Cardiac ventricle fibroblast (primary cell): ENCODE measurements at places on chromosomes 7 and 10. TPM values are rescaled to one million over a fixed set of nuclear protein-coding genes. Genes with fewer than 3 reads are reported as not detected.

SEMA4G gene
- total RNA-seq = 0.94 and 1.8 TPM in 2 replicates

EPHB6 gene
- total RNA-seq = 42.4 and 74.3 TPM in 2 replicates

RADIL gene
- 0.19 and 1.3 TPM in 2 replicates for total RNA-seq

GRM8 gene
- not detected in 2 replicates for total RNA-seq

EPO gene
- total RNA-seq = not detected in 2 replicates

FAM20C gene
- 142 TPM in 2 replicates for total RNA-seq

HOGA1 gene
- not detected in 2 replicates for total RNA-seq
